RWPE2 (cell line): ENCODE measurements at places on chromosomes 1 and 21.

DNA sequence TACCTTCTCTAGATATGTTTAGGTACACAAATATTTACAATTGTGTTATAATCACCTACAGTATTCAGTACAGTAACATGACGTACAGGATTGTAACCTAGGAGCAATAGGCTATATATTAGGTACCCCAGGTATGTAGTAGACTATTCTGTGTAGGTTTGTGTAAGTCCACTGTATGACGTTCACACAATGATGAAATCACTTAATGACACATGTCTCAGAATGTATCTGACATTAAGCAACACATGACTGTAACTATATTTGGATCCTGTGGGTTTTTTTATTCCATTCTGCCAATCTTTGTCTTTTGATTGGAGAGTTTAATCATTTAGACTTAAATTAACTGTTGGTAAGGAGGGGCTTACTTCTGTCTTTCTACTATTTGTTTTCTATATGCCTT lies 52.1 kb downstream of the STYXL2 start:
- no peak for DNase-seq

GRCh38 chr1:61097317-61097716 lies 15.0 kb downstream of the NFIA start:
- DNase-seq, result no peak

GRCh38 chr21:37484535-37485474 lies 118.2 kb downstream of the DYRK1A start:
- DNase-seq, result no peak

DNA sequence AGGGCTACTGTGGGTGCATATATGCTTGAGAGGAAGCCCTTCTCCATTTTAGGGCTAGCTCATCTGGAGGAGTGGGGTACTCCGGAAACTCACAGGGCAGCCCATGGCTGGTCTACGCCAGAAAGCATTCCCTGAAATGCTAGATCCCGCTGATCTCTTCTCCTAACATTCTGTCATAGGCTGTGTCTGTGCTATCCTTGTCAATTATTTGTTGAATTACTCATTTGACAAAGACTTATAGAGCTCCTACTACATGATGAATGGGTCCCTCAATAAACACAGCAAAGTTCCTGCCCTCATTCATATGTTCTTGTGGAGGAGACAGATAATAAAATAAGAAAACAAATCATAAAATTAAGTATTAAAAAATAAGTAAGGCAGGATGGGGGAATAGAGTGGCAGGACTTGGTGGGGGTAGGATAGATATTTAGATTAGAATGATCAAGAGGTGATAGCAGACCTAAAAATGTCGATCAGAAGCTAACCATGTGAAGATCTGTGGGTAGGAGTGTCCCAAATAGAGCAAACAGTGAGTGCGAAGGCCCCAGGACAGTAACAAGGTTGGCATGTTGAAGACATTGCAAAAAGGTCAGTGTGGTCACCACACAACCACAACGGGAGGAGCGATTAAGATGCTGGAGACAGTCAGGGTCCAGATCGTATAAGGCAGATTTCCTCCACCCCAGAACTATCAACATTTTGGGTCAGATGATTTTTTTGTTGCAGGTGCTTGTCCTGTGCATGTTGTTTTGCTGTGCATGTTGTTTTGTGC lies 13.2 kb downstream of the NGF start:
- no peak for DNase-seq

- no peak for DNase-seq
These were observed 181.0 kb downstream of the PTPRU start for GRCh38 chr1:29417147-29417858.

- peak; percentile 90 for DNase-seq
These were observed 20.4 kb downstream of the AGRN start for GRCh38 chr1:1040004-1040991.

DNA sequence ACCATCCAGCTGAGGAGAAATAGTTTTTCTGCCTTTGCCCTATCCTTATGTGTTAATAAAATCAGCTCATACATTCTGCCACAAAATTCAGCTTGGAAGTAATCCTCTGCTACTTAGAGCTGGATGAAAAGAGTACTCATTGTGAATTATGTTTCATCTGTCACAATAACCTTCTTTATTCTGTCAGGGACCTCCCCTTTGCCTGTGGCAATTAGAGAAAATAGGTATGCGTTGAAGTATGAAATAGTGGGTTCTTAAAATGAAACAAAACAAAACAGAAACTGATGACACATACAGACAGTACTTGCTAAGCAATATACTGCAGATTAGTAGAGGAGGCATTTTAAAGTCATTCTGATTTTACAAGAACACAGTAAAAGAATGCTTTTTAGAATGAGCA lies 578.5 kb downstream of the USP25 start:
- DNase-seq, result no peak

GRCh38 chr1:204207136-204207616 lies 6.6 kb downstream of the GOLT1A start:
- DNase-seq, result no peak

DNA sequence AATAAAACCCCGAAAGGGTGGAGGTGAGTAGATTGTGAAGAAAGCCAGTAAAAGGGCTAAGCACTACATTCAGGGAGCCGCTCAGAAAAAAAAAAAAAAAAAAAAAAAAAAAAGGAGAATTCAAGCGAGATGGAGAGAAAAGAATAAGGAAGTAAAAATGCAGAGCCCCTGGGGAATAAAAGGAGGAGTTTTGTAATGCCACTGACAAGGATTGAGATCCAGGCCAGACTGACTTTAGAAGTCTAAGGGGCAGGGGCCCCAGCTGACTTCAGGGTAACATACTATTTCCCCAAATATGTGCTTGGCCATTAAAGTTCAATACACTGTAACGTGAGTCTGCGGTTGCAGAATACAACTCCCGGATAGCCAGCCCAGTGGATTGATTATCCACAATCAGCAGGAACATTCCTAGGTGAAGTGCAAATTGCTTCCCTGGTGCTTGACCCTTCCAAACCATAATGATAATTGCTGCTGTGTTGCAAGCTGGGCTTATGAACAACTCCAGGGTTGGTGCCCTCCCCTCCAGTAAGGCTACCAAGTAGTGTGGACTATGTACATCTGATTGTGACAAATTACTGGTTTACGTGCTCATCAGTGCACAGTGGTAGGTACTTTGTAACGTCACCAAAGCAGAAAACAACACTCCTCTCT lies 30.7 kb upstream of the RRP15 start:
- no peak for DNase-seq
